NCI-H774 (cell line): ENCODE measurements at places on chromosomes 13 and 19.
A peak's percentile ranks its signal among the peaks of the same experiment; 100 is the strongest.

GRCh38 chr13:30019648-30020626, 169.5 kb upstream of the UBL3 start:
- no peak for DNase-seq

DNA sequence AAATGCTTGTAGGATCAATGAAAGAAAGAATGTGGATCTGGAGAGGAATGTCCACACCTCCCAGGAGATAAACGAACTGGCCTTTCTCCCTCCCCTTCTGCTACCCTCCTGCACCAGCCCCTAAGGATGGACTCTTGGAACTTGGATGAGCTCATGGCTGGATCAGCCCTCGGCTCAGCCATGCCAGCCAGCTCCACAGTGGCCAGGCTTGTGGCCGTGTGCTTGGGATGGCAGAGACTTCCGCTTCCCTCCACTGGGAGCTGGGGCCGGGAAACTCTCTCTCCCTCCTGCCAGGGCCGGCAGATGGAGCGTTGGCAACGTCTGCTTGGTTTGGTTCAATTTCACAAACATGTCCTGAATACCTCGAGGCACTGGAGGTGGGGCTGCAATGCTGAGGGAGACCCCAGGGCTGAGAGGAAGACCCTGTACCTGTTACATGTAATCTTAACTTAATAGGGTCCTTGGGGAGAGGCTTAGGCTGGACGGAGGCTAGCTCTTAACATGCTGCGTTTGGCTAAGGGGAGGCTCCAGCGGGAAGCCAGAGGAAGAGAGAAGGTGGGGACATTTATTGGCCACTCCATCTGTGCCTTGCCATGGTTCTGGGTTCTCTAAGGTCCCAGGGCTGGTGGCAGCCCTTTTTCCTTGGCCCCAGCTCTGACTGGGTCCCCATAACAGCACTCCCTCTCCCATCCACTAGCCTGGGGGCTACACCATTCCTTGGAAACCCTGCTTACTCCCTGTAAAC, 152.5 kb downstream of the IER2 start:
- DNase-seq, result no peak

- no peak for DNase-seq
Measured at GRCh38 chr19:14530005-14530348, 583 bp downstream of the TECR start.

- peak; percentile 28 for DNase-seq
Measured at GRCh38 chr19:17766543-17767131, 15.4 kb downstream of the FCHO1 start.

GRCh38 chr13:101785858-101786257, 333.4 kb downstream of the ITGBL1 start:
- peak; percentile 21 for DNase-seq

GRCh38 chr13:106063591-106064313, 471.7 kb downstream of the EFNB2 start:
- no peak for DNase-seq

GRCh38 chr13:33369073-33369472, 83.5 kb upstream of the STARD13 start:
- DNase-seq, result no peak

GRCh38 chr13:28220166-28220565, 81.8 kb downstream of the PAN3 start:
- DNase-seq, result no peak
